ENCODE measurements at places on chromosomes 11 and 22.

DNA sequence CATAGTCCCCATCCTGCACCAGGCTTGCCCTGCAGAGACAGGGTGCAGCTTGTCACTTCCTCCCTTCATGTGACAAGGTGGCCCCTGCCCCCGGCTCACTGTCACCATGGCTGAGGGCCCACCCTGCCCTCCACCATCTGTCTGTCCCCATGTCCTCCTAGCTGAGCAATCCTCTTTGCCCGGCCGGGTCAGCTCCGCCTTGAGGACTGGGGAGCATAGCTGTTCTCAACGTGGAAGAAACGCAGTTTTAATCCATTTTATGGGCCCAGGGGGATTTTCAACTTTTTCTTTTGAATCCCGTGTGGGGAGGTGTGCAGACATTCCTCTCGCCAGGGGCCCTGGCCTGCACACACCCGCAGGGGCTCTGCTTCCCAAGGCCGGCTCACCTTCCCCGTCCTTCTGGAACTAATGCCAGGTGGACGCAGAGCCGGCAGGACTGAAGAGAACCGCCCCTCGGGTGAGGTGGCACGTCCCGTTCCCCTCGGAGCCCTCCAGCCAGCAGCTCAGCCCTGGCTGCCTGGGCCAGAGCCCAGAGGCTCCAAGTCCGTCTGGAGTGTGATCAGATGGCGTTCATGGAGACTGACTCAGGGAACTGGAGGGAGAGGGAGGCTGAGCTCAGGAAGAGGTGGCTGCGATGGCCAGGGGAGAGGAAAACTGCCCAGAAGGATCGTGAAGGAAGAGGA, 1108.7 kb downstream of the BRD1 start:
- DNase-seq = no peak

DNA sequence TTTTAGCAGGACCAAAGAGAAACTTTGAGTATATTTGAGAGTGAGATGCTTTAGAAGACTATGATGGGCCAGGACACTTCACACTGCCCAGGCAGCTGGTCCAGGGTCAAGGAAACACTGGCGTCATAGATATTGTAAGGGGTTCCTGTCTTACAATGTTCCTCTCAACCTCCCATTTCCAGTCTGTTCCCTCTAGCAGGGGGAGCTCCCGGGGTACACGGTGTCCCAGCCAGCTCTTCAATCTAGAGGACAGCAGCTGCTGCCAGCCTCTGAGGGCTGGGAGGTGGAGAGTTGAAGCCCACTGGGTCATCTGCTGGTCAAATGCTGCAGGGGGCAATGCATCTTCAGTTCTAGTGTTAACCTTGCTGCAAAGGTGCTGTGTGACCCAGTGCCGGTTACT, 40.7 kb upstream of the TIMP3 start:
- no peak for DNase-seq

DNA sequence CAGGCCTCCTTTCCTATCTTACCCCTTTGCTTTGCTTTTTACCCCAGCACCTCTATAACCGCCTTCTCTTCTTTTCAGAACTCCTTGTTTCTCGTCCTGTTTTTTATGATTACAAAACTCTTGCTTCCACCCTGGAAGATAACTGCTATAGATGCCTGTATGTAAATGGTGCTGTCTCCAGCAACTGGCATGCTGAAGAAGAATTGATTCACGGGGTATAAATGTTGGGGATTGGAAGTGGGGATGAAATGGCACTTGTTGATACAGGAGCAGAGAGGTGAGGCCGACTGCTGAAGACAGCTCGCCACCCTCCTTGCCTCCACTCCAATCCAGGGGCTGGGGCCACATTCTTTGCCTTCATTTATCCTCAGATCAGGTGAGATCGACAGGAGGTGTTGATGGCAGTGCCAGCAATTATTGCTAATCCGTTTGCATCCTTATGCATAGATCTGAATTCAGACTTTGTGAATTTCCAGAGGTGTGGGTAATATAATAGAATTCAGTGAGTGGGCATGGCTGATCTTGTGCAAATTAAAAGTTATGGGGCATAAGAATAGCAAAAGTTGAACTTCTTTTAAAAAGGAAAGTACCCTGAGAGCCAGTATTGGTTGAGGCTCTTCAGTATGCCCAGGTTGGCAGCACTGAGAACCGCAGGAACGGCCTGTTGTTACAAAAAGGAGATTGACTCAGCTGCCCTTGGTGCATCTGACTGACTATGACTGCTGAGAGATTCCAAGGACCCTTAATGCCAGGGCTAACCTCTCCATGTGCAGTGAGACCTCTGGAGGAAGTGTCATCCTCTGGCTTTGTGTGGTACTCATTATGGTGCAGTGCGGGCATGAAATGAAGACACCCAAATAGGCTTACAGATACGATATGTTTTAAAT, 5.3 kb downstream of the NEAT1 start:
- DNase-seq = no peak

DNA sequence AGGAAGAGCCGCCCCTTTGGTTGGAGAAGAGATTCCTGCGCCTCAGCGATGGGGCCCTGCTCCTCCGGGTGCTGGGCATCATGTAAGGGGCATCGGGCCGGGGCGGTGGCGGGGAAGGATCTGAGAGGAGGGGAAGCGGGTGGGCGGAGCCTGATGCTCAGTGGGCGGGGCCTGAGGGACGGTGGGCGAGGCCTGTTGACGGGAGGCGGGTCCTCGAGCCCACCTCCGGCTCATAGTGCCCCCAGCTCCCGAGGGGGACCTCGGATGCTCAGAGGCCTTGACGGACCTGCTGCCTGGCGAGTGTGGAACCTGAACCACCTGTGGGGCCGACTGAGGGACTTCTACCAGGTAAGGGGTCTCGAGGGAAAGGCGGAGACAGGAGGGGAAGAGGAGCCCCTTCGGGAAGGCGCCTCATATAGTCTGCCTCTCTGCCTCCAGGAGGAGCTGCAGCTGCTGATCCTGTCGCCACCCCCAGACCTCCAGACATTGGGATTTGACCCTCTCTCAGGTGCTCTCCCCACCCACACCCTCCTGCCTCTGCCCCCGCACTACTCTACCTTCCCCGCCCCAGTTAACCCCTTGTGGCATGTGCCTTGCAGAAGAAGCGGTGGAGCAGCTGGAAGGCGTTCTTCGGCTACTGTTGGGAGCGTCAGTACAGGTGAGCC, 799 bp downstream of the CCDC88B start:
- no peak for DNase-seq

- DNase-seq = no peak
Measured at GRCh38 chr11:61811831-61812230, 5.0 kb downstream of the FADS1 start.

- no peak for DNase-seq
Measured at GRCh38 chr22:32286290-32286840, 31.2 kb upstream of the SLC5A4 start.

- DNase-seq = no peak
Measured at GRCh38 chr11:103043826-103044678, 47.9 kb downstream of the DCUN1D5 start.

- peak; percentile 54 for DNase-seq
Measured at GRCh38 chr11:15800111-15800800, 556.1 kb downstream of the SOX6 start.

DNA sequence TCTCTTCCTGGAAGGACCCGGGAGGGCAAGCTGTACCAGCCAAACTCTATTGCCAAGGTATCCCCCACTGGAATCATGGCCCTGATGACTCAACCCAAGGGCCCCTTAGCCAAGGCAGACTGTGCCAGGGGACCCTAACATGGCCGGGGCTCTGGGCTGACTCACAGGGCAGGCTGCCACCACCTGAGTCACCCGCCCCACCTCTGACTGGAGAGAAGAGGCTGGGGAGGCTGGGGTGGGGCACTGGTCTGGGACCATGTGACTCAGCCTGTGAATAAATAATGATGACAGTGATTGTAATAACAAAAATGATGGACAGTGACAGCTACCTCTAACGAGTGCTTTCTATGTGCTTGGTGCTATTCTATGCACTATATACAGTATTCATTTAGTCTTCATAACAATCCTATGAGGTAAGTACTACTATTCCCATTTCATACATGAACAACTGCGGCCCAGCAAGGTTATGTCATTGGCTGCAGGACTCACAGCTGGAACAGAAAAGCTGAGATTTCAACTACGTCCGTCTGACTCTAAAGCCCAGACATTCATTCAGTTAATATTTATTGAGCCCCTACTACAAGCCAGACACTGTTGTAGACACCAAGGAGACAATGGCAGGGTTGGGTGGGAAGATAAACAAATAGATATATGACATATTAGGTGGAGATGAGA, 84.2 kb downstream of the FBXO7 start:
- DNase-seq = peak; percentile 58

DNA sequence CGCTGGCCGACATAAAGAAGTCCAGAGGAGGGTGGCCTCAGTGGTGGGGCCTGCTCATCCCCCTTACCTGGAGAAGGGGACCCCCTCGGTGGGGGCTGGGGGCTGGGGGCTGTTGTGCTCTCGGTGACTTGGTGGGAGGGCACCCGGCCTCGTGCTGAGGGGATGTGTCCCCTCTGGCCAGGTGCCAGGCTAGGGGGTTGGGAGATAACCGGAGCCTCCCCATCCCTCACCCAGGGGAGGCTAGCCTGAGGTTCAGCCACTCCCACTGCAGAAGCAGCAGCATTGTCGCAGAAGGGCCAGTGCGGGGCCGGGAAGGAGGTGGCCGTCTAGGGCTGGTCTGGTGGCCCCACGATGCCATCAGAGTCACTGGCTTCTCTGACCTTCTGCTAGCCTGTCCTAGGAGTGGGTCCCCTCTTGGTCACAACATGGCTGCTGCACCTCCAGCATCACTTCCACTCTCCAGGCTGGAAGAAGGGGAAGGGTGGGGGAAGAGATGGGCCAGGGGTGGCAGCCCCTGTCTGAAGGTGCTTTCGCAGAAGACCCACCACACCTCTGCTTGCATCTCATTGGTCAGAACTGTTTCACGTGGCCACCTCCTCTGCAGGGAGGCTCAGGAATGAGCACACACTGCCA, 44.2 kb upstream of the FADD start:
- DNase-seq = no peak

DNA sequence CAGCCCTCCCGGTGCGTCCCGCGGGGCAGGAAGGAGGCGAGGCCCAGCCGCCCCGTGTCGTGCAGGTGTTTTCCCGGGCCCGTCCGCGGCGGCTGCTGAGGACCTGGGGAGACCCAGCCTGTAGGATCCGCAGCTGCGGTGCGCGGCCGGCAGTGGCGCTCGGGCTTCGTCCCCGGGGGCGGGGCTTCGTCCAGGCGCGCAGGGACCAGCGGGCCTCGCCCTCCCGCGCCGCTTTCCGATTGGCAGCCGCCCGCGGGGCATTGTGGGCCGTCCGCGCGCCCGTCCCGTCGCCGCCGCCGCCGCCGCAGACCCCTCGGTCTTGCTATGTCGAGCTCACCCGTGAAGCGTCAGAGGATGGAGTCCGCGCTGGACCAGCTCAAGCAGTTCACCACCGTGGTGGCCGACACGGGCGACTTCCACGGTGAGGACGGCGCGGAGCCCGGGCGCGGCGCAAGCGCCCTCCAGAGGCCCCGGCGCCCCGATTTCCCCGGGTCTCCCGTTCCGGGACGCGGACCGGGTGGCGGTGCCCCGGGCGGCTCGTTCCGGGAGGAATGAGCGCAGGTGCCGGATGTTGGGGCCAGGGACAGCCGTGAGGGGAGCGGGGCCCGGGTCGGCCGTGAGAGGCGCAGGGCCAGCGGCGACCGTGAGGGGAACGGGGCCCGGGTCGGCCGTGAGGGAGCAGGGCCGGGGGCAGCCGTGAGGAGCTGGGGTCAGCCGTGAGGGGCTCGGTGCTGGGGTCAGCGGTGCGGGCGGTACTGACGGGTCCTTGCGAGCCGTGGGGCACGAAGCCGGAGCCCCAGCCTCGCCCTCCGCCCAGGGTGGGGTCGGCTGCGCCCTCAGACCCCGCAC, at the start of gene TALDO1:
TSS of gene TALDO1 (plus strand) at position 307 of the 849 bp plus-strand sequence. CDS start at position 325, 18 bp downstream.
- DNase-seq = peak; percentile 96

GRCh38 chr11:76598426-76598839, 72.1 kb downstream of the LRRC32 start:
- peak; percentile 78 for DNase-seq

GRCh38 chr11:122095681-122096262, 20.2 kb downstream of the BLID start:
- no peak for DNase-seq

DNA sequence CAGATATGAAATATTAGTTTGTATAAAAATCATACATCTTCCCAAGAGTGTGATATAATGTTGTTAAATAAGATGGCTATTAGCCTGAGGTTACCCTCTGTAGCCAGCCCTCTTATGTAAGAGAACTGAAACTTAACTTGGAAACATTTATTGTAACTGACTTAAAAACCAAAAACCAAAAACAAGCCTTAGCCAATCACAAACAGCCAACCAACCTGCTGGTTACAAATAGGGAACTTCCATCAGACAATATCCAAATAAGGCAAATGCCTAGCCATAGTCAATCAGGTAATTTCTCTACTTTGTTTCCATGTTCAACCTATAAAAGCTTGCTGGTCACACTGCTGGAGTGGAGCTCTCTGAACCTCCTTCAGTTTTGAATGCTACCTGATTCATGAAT, 14.1 kb downstream of the KBTBD3 start:
- DNase-seq = no peak

- DNase-seq = no peak
Measured at GRCh38 chr11:42315267-42315666, 855.8 kb upstream of the LRRC4C start.

DNA sequence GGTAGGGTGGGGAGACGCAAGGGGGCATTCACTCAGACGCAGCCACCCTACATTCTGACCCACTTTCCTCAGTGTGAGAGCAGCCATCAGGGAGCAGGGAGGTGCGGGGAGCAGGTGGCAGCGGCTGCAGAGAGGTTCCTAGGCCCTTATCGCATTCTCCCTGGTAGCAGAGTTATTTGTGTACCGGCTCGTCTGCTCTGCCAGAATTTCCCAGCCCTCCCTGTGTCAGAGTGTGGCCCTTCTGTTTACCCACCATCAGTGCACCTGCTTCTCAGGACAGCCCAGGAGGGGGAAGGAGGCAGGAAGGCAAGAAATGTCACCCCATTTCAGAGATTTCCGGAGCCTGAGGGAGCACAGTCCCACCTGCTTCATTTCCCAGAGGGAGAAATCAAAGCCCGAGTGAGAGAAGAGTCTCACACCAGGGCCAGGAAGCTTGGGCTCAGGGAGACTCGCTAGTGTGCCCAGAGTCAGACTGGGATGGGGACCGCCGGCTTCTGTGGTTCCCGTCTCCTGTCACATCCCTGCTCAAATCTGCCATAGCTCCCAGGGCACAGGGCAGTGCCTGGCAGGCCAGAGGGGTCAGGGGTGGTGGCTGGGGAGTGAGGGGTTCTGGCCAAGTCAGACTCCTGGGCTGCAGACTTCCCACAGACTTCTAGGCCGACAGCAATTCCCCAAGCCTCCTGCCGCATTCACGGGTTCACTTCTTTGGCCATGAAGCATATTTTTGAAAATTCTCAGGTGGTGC, 49.7 kb downstream of the ARRB1 start:
- DNase-seq = no peak

GRCh38 chr22:45919504-45920286, 57.3 kb downstream of the WNT7B start:
- DNase-seq = peak; percentile 88

GRCh38 chr11:28999620-29000019, 891.4 kb downstream of the METTL15 start:
- no peak for DNase-seq

DNA sequence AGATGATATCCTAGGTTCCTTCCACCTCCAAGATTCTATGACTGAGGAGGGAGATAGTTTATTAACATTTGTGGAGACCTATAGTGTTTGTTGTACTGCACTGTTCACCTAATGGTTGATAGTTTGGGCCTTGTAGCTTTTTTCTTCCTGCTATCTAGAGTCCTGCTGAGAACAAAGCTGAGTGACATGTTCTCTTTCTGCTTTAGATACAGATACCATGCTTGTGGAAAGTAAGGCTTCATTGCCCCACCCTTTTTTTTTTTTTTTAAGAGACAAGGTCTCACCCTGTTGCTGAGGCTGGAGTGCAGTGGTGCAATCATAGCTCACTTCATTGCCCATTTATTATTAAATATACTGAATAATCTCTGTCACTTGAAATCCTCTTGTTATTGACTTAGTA, 12.3 kb downstream of the DLAT start:
- DNase-seq = no peak

- DNase-seq = no peak
Measured at GRCh38 chr22:45320357-45320976, 10.7 kb downstream of the FAM118A start.

Measured in HT-29 (cell line).